ENCODE measurements at places on chromosomes 4 and X. TPM values are rescaled to one million over a fixed set of nuclear protein-coding genes. Genes with fewer than 3 reads are reported as not detected.
A peak's percentile ranks its signal among the peaks of the same experiment; 100 is the strongest.

The LARP1B gene
- 21.2 TPM for total RNA-seq

DNA sequence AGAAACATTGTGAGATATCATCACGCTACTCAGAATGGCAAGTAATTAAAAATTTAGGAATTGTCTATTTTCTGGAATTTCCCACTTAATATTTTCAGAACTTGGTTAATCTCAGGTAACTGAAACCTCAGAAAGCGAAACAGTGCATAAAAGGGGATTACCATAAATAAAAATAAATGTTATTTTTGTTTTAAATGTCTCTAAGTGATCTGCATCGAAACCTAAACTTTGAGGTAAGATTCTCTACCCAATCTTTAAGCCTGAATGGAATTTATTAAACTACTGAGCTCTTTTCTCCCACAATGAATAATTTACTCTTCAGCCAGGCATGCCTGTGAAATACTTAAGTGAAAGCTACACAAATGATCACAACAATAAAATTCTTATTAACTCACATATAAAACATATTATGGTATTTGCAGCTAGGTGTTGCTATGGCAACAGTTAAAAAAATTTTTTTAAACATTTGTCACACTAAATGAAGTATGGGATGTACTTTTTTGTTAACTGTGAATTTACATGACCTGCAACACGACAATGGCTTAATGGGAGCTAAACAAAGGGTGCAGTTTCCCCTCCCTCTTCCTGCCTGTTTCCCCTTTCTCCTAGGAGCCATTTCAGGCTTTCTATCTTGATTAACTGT is 220.2 kb upstream of the PRPS2 start:
- DNase-seq, result peak; percentile 2

DNA sequence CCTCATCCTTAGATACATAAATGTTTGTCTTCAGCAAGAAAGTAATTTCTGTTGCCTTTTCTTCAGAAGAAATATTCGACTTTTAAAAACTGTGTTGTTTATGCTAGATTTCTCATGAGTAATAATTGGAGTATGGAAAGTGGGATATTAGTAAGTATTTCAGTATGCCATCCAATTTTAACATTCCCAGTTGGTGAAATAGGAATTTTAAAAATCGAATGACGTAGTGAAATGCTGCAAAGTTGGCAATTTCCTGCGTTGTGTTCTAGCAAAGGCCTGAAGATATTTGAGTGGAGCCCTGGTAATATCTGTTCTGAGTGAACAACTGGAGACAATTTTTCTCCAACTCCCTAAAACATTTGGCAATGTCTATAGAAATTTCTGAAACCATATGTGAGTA is 190.1 kb downstream of the ZNF330 start:
- no peak for DNase-seq

- no peak for DNase-seq
Measured at GRCh38 chrX:97401586-97402136, 518.0 kb downstream of the RPA4 start.

DNA sequence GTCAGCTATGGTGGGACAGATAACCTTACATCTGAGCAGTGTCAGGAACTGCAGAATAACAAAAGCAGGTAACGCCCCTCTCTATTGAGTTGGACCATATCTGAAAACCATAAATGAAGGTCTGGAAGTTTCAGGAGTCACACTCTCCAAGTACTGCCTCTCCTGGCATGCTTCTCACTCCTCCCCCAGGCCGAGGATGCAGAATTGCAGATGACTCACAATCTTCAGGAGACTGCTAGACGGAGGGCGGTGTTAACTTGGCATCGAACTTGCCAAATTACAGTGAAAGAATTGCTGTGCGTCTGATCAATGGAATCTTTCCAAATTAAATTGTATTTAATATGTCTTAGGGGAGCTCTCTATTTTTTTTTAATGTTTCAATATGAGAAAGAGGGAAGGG is 67.1 kb upstream of the TRIM2 start:
- peak; percentile 66 for DNase-seq
